Femur (tissue), 1 donor: ENCODE measurements at places on chromosomes 5 and 9.
A peak's percentile ranks its signal among the peaks of the same experiment; 100 is the strongest.

- no peak for DNase-seq
Measured at GRCh38 chr5:139761057-139761450, 34.6 kb upstream of the PSD2 start.

- DNase-seq = no peak
Measured at GRCh38 chr9:76725011-76725546, 39.2 kb upstream of the PCA3 start.

- no peak for DNase-seq
Measured at GRCh38 chr5:174601946-174602345, 122.4 kb upstream of the MSX2 start.

- no peak for DNase-seq
Measured at GRCh38 chr5:103424026-103424425, 138.6 kb downstream of the NUDT12 start.

- no peak for DNase-seq
Measured at GRCh38 chr5:2909035-2909434, 157.6 kb upstream of the IRX2 start.

GRCh38 chr9:2679011-2679410 is 38.3 kb upstream of the KCNV2 start:
- no peak for DNase-seq

GRCh38 chr5:113119246-113119924 is 142.8 kb downstream of the DCP2 start:
- DNase-seq = peak; percentile 87

DNA sequence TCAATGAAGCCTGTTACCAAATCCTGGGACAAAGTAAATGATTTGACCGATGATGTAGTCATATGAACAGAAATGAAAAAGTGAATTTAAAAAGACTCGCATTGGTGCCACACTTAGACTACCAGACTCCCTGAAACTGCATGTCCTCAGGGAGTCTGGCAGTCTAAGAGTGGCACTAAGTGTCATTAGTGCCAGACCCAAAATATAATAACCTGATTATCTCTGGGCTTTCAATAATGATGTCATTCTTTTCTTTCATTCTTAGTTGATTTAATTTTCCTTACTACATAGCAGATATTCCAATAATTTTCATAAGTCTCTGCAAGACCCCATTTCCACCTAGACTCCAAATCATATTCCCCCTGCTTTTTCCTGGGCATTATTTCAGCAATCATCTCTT is 59.0 kb downstream of the OR2K2 start:
- DNase-seq = no peak

DNA sequence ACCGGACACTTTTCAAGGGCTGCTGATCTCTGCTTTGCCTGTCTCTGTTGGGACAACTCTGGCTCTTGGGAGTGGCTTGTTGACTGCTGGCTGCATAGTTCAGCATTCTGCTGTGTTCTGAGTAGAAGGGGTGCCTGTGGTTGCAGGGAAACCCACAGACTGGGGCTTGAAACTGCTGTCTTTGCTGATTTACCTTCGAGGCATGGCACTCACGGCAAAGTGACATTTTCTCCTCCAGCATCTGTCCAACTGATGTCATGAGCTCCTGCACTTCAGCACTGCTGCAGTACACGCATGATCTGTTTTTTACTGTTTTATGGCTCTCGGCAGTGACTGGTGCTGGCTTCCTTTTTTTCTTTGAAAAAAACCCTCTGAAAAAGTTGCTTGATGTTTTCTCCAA is 69.2 kb downstream of the SPATA31D1 start:
- no peak for DNase-seq

DNA sequence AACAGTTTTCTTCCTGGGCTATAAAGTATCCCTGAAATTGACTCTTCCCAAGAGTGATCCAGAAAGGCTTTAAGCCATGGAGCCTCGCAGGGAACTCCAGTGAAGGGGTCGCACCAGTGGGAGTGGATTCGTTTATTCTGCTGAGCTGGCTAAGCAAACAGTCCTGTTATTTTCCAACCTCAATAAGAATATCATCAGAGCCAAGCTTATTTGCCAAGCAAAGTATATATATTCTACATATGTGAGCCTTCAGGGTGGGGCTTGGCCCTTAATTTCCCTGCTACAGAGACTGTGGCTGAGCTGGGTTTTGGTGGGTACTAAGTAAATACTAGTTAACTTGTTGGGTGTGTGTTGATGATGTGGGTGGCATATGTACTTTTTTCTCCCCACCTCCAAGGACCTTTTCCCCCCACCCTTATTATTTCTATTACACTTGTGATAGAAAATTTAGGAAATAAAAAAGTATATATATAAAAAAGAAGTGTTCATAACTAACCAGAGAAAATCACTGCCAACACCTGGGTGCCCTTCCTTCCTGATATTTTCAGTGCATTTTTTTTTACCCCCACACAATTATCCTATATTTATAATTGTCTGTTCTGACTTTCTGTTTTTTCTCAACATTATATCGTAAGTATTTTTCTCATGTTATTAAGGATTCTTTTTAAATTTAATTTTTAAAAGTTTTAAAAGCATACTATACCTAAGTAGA is 5.3 kb downstream of the GSN start:
- peak; percentile 67 for DNase-seq

- DNase-seq = no peak
Measured at GRCh38 chr9:37639109-37639762, 11.5 kb upstream of the FRMPD1 start.

GRCh38 chr9:2466703-2467102 is 154.9 kb upstream of the VLDLR start:
- no peak for DNase-seq

GRCh38 chr5:96431376-96432187 is 1.5 kb downstream of the PCSK1 start:
- DNase-seq = no peak

DNA sequence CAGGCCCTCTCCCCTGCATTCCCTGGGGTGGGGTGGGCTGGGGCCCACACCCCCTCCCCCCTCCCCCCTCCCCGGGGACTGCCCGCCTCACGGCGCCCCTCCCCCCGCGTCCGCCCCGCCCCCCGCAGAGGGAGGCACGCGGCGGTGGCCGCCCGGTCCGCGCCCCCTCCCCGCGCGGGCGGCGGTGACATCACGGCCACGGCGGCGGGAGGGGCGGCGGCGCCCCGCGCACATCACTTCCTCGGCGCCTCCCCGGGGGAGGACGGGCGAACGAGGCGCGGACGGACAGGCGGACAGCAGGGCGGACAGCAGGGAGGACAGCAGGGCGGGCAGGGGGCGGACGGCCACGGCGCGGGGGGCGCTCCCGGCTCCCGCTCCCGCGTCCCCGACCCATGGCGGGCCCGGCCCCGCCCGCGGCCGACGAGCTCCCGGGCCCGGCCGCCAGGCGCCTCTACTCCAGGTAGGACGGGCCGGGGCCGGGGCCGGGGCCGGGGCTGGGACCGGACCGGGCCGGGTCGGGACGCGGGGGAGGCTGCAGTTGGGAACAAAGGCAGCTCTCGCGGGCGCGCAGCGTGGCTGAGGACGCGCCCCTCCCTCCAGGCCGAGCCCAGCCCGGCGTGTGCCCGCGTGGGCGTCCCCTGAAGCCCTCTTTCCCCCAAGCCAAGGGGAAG is at the start of gene GPSM1:
Gene GPSM1 (plus strand): TSS at position 236 of the 671 bp plus-strand sequence. CDS start 157 bp downstream, at position 393.
- DNase-seq = peak; percentile 78

DNA sequence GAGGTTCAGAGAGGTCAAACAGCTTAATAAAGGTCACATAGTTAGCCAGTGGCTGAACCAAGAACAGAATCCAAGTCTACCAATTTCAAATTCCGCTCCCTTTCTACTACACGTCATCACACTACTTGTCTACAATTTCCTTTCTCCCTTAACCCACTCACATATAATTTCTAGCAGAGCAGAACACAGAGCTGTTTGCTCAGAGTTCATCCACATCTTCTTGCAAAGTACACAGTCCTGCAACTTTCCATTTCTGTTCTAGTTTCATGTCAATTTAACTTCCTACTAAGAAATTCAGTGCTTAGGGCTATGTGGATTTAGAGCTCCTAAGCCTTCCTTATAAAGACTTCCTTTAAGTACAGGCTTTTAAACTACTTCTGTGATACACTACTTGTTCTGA is 61.3 kb downstream of the MEGF9 start:
- DNase-seq = no peak

DNA sequence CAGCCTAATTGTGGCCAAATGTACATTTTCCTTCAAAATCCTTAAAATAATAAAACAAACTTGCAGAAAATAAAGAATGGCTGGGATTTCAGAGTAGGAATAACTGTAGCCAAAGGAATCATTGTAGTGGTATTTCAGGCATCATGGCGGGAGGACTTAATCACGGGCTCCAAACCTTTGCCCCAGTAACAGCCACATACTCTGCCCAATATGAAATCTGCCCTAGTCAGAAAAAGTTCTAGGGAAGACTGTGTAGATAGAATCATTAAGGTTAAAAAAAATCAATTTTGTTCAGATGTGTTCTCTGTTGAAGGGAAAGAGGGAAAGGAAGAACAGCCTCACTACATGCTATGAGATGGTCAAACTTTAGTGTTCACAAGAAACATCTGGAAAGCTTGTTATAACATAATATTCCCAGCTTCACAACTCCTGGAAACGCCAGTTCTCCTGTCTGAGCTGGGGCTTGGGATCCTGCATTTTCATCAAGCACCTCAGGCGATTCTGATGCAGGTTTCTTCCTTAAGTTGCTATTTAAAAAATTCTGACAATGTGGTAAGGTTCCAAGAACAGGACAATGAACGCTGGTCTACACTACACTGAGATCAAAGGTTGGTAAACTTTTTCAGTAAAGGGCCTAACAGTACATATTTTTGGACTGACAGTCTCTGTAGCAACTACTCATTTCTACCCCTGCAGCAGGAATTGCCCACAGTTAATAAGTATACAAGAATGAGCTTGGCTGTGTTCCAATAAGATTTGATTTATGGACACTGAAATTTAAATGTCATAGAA is 87.9 kb downstream of the CEMIP2 start:
- DNase-seq = no peak

DNA sequence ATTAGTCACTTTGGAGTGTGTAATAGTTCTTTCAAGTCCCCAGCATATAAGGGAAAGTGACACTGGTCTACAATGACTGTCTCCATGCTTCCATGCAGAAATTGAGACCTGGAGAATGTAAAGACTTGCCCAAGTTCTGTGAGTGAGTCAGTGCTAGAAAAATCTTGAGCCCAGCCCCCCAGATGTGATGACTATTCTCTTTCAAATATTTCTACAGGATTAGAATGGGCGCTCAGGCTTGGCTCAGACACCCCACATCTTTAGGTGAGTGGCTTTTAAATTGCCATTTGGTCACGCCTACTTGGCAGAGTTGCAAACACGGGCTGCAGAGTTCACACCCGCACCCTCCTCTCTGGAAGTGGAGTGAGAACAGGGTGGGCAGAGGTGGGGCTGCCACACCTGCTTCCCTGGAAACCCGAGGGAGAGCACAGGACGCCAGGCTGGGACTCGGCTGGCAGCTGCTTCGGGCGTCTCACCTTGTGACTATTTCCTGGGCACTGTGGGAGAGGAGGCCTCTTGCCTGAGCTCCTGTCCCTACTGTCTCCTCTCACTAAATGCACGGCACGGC is 37.6 kb downstream of the ROPN1L start:
- no peak for DNase-seq

- no peak for DNase-seq
Measured at GRCh38 chr9:137671721-137672120, 52.9 kb downstream of the EHMT1 start.

DNA sequence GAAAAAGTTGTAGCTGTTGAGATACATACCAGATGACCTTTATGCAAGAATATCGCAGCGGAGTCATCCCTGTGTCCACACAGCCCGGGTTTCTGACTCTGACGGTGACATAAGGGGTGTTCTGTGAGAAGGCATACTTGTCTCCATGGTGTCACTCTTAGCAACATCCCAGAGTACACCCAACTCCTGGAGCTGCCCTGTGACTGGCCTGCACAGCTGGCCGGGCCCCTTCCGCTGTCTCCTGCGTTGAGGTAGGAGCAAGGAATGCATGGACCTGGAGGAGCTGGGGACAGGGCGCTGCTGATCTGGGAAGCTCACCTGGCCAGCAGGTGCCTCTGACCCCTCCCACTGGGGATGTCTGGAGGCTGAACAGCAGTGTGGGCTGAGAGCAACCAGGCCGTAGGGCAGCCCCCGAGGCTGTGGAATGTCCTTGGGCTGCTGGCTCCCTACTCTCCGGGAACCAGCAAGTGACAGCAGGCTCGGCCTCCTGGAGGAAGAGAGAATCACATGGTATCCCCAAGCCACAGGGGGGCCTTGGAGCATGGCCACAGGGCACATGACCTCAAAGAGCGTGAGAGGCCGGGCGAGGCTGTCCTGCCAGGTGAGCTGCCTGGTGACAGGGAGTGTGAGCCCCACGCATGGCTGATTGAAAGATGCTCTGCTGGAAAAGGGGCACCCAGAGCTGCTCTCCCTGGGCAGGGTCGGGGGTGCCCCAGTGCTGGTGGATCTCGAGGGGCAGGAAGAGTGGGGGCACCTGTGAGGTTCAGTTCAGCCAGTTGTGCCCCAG is 113.4 kb downstream of the MRPL36 start:
- DNase-seq = no peak

- DNase-seq = no peak
Measured at GRCh38 chr5:174589011-174589410, 135.4 kb upstream of the MSX2 start.

DNA sequence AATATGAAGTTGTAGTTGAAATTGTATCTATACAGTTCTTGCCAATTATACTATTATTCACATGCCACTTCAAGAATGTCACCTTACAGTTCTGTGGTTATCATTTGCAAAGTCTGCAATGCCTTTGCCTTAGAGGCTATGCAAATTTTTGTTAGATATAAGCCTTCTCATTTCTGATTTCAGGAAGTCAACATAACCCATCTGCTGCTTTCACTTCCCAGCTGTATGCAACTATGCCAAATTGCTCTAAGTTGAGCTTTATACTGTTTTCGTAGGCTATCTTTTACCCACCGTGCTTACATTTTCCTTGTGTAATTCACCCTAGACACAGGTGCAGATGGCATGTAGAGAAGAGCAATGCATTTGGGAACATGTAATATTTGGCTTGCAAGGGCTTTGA is 1083.0 kb downstream of the CDH9 start:
- DNase-seq = no peak

- DNase-seq = no peak
Measured at GRCh38 chr5:37905230-37905629, 65.4 kb upstream of the GDNF start.

GRCh38 chr5:154384480-154385235 is 61.1 kb upstream of the SAP30L start:
- DNase-seq = no peak

- no peak for DNase-seq
Measured at GRCh38 chr5:8601831-8602354, 732.9 kb downstream of the MTRR start.

DNA sequence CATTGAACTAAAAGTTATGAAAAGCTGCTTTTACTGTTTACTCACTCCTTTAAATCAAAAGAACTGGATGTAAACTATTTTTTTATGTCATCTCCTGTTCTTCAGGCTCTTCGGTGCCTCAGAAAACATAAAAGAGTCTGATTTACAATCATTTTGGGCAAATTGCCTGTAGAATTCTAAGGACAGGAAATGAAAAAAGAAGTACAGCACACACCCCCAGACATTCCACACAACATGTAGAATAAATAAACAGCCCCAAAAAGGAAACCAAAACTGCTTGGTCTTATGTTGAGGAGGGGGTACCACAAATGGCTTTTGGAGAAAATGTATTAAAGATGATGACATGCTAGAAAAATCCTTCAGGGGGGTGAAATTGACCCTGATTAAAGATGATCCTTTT is 57.2 kb downstream of the ITGA1 start:
- DNase-seq = no peak
